ENCODE measurements at places on chromosomes 7 and 10.

DNA sequence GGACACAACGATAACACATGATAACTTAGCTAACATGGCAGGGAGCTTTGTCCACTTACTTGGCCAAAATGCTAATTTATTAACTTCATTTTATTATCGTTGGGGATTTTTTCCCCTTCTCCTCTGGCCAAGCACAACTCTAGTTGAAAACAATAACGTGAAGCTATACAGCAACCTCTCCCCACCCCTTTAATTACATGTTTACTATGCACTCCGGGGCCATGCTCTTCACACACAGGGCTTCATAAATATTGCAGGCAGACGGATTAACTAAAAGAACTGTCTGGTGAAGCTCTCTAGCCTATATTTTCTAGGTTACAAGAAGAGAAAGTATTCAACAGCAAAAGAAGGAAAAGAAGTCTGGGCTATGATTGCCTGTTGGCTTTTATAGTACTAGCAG, 51.7 kb downstream of the XRCC2 start:
- no peaks in the 10 kb centered on the region for H3K27me3 ChIP-seq
- no peaks in the 10 kb centered on the region for H3K4me1 ChIP-seq
- DNase-seq, result no peak

DNA sequence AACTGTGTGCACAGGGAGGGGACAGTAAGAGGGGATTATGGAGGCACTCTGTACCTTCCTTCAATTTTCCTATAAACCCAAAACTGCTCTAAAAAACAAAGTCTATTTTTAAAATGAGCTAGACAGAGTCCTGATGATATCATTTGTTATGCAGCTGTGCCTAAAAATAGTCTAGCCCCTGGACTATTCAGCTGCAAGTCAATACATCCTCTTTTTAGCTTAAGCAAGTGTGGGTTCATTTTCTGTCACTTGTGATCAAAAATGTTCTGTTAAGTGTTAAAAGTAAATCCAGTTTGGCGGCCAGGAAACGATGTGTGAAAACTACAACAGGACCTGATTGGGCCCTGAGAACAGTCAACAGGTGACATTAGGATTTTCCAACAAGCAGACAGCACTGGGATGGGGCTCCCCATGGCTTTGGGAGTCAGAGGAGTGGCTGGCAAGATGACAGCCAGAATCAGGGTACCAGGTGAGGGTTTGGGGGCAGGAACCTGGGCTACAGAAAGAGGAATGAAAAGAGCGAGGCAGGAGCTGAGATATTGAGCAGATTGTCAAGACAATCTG, 33.9 kb downstream of the FAM107B start:
- no peak overlapping the region for H3K4me3 ChIP-seq
- H3K27me3 ChIP-seq, result no peaks in the 10 kb centered on the region
- H3K36me3 ChIP-seq, result no peaks in the 10 kb centered on the region

DNA sequence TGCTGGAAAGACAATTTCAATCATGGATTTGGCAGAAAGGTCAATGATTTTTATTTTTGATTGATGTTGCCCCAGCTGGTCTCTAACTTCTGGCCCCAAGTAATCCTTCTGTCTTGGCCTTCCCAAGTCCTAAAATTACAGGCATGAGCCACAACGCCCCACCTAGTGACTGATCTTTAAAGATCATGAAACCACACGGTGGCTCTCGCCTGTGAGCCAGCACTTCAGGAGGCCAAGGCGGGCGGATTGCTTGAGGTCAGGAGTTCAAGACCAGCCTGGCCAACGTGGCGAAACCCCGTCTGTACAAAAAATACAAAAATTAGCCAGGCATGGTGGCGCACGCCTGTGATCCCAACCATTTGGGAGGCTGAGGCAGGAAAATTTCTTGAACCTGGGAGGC, 12.6 kb upstream of the C10orf95 start:
- no peaks in the 10 kb centered on the region for H3K27me3 ChIP-seq
- H3K27ac ChIP-seq, result no peak overlapping the region
- DNase-seq, result no peak
- no peaks in the 10 kb centered on the region for H3K36me3 ChIP-seq

GRCh38 chr7:158375034-158375433, 212.6 kb downstream of the PTPRN2 start:
- H3K27ac ChIP-seq, result no peak overlapping the region
- DNase-seq, result no peak
- no peaks in the 10 kb centered on the region for H3K4me1 ChIP-seq

GRCh38 chr10:98170249-98171117, 36.0 kb downstream of the R3HCC1L start:
- H3K27me3 ChIP-seq, result no peaks in the 10 kb centered on the region
- DNase-seq, result peak; percentile 92
- peaks cover 5% of the 10 kb centered on the region for H3K4me1 ChIP-seq

DNA sequence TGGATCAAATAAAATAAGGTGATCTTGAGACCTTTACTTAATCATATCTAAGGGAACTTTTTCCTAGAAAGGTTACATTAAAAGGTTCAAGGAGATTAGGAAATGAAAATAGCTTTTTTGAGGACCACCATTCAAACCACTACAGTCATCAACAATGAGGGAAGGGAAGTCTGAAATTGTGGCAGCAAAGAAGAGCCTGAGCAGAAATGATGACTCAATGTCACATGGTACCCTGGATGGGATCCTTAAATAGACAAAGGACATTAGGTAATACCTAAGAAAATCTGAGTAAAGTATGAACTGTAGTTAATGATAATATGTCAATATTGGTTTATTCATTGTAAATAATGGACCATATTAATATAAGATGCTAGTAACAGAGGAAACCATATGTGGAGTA, 236.0 kb downstream of the SEMA3D start:
- DNase-seq, result no peak
- H3K4me1 ChIP-seq, result no peaks in the 10 kb centered on the region
- no peaks in the 10 kb centered on the region for H3K36me3 ChIP-seq
- no peaks in the 10 kb centered on the region for H3K27me3 ChIP-seq
- H3K4me3 ChIP-seq, result no peak overlapping the region
- no peak overlapping the region for H3K27ac ChIP-seq

GRCh38 chr7:20172736-20173334, 44.3 kb downstream of the MACC1 start:
- H3K27ac ChIP-seq, result no peak overlapping the region
- no peaks in the 10 kb centered on the region for H3K36me3 ChIP-seq
- no peaks in the 10 kb centered on the region for H3K4me1 ChIP-seq
- H3K4me3 ChIP-seq, result no peak overlapping the region
- H3K27me3 ChIP-seq, result no peaks in the 10 kb centered on the region

- no peak for DNase-seq
- no peak overlapping the region for H3K27ac ChIP-seq
- H3K36me3 ChIP-seq, result no peaks in the 10 kb centered on the region
- H3K4me1 ChIP-seq, result no peaks in the 10 kb centered on the region
- H3K27me3 ChIP-seq, result no peaks in the 10 kb centered on the region
Measured at GRCh38 chr10:132101529-132101928, 35.8 kb downstream of the JAKMIP3 start.

- no peak for DNase-seq
- H3K4me1 ChIP-seq, result no peaks in the 10 kb centered on the region
- no peak overlapping the region for H3K27ac ChIP-seq
- no peaks in the 10 kb centered on the region for H3K36me3 ChIP-seq
- H3K4me3 ChIP-seq, result no peak overlapping the region
Measured at GRCh38 chr7:46844486-46844885, 737.4 kb downstream of the TNS3 start.

DNA sequence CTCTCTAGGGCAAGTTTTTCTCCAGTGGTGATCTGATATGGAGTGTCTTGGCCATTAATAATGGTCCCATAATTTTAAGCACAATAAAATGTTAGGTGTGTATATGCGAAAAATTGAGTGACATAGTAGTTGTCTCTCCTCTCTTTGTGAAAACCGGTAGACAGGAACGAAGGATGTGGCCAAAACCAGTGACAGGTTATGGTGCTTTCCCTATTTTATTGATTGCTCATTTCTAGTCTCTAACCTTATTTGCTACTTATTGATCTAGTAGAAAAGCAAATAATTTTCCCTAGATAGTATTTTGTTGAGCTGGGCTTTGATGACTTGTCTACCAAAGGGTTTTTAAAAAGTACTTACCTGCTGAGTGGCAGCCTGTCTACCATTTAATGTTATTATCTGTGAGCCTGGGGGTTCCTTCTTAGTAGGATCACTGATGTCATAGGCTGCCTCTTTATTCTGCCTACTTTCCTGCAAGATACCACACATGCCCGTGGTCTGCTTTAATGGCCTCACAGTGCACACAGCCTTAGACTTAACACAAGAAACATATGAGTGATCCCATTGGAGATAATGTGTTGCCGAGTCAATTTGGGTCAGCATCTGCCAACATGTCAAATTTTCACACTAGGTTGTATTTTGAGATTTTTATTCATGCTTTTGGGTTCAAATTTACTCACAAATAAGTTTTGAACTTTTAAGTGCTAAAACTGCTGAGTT, 100.0 kb downstream of the AUTS2 start:
- H3K27me3 ChIP-seq, result no peaks in the 10 kb centered on the region
- H3K4me3 ChIP-seq, result no peak overlapping the region
- no peak overlapping the region for H3K27ac ChIP-seq

GRCh38 chr7:137656850-137657232, 189.9 kb downstream of the DGKI start:
- no peak overlapping the region for H3K27ac ChIP-seq
- no peak overlapping the region for H3K4me3 ChIP-seq
- H3K27me3 ChIP-seq, result no peaks in the 10 kb centered on the region
- H3K36me3 ChIP-seq, result no peaks in the 10 kb centered on the region
- DNase-seq, result no peak

- no peak overlapping the region for H3K4me3 ChIP-seq
- H3K27me3 ChIP-seq, result no peaks in the 10 kb centered on the region
- no peak for DNase-seq
- no peaks in the 10 kb centered on the region for H3K4me1 ChIP-seq
Measured at GRCh38 chr7:66181329-66181728, 23.8 kb upstream of the TPST1 start.

DNA sequence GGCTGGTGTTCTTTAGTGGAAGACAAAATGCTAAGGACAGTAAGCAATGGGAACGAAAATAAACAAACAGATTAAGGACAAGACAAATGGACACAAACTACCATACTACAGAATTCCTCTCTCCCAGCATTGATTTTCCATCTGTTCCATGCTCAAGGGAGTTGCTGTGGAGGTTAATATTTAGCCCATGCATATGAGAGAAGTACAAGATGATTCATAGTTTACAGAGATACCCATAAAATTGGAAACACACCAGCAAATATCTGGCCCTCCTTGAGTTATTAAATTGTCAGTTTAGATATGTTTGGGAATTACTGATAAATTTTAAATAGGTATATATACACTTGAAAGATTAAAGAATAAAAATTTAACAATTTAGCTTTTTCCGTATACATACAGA, 69.8 kb downstream of the GLI3 start:
- no peak overlapping the region for H3K4me3 ChIP-seq
- no peaks in the 10 kb centered on the region for H3K4me1 ChIP-seq
- H3K27me3 ChIP-seq, result no peaks in the 10 kb centered on the region
- H3K27ac ChIP-seq, result no peak overlapping the region
- H3K36me3 ChIP-seq, result no peaks in the 10 kb centered on the region
- no peak for DNase-seq

GRCh38 chr7:46764100-46764936, 817.6 kb downstream of the TNS3 start:
- no peak overlapping the region for H3K4me3 ChIP-seq
- DNase-seq, result no peak
- H3K4me1 ChIP-seq, result no peaks in the 10 kb centered on the region
- H3K27ac ChIP-seq, result no peak overlapping the region
- H3K36me3 ChIP-seq, result no peaks in the 10 kb centered on the region
- no peaks in the 10 kb centered on the region for H3K27me3 ChIP-seq

DNA sequence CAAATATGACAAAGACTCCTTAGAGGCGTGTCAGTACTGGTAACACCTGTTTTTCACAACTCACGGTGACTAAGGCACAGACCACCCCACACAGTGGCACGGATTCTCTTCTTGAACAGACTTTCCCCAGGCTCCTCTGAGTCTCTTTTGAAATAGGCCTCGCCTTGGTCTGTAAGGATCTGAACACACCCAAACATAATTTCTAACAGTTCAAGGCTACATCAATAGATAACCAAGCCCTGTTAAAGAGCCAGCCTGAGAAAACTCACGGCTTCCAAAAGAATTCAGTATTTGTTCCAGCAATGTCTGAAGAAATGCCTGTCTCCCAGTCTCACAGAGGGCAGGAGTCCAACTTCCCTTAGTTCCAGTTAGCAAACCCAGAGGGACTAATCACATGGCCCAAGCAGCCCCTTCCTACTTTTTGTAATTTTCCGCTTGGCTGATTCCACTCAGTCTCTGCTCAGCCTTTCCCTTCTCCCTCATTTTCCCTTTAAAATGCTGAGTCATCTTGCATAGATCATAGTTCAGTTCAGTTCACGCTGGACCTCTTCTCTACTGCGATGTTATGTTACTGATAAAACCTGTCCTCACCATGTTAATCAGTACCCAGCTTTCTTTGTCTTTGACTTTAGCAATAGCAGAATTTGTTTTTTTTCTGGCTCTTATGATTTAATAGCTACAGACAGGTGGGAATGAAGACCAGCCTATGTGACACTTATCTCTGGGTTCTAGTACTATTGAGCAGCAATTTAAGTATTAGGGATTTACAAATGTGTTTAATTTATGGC, 22.6 kb upstream of the AKR1C3 start:
- no peaks in the 10 kb centered on the region for H3K27me3 ChIP-seq
- H3K4me1 ChIP-seq, result peaks cover 4% of the 10 kb centered on the region
- peak overlapping the region; percentile 15 for H3K27ac ChIP-seq

- H3K4me3 ChIP-seq, result no peak overlapping the region
- no peaks in the 10 kb centered on the region for H3K27me3 ChIP-seq
- H3K4me1 ChIP-seq, result peaks cover 2% of the 10 kb centered on the region
- H3K27ac ChIP-seq, result no peak overlapping the region
- no peak for DNase-seq
Measured at GRCh38 chr7:155764438-155764793, 47.8 kb downstream of the SHH start.

- no peak overlapping the region for H3K4me3 ChIP-seq
- no peak overlapping the region for H3K27ac ChIP-seq
- H3K36me3 ChIP-seq, result no peaks in the 10 kb centered on the region
- H3K27me3 ChIP-seq, result no peaks in the 10 kb centered on the region
- no peak for DNase-seq
Measured at GRCh38 chr7:158811894-158812293, 17.4 kb downstream of the ESYT2 start.

- H3K27me3 ChIP-seq, result no peaks in the 10 kb centered on the region
- H3K36me3 ChIP-seq, result no peaks in the 10 kb centered on the region
- H3K27ac ChIP-seq, result no peak overlapping the region
- no peak overlapping the region for H3K4me3 ChIP-seq
- no peak for DNase-seq
Measured at GRCh38 chr7:3697472-3697871, 396.4 kb downstream of the SDK1 start.

GRCh38 chr10:21069929-21070700, 173.0 kb upstream of the NEBL start:
- DNase-seq, result peak; percentile 31
- H3K4me1 ChIP-seq, result no peaks in the 10 kb centered on the region
- no peaks in the 10 kb centered on the region for H3K36me3 ChIP-seq
- no peaks in the 10 kb centered on the region for H3K27me3 ChIP-seq
- no peak overlapping the region for H3K27ac ChIP-seq

GRCh38 chr10:110502851-110503301, 5.2 kb downstream of the DUSP5 start:
- H3K27ac ChIP-seq, result no peak overlapping the region
- H3K4me1 ChIP-seq, result peaks cover 9% of the 10 kb centered on the region
- no peaks in the 10 kb centered on the region for H3K27me3 ChIP-seq
- H3K4me3 ChIP-seq, result no peak overlapping the region
- peaks cover 21% of the 10 kb centered on the region for H3K36me3 ChIP-seq

- H3K4me1 ChIP-seq, result peaks cover 27% of the 10 kb centered on the region
- no peak overlapping the region for H3K4me3 ChIP-seq
- DNase-seq, result peak; percentile 79
- no peaks in the 10 kb centered on the region for H3K27me3 ChIP-seq
Measured at GRCh38 chr10:86958901-86959736, 720 bp downstream of the SNCG start.
